Naive thymus-derived CD8-positive, alpha-beta T cell (primary cell): ENCODE measurements at places on chromosomes 6 and 20.

DNA sequence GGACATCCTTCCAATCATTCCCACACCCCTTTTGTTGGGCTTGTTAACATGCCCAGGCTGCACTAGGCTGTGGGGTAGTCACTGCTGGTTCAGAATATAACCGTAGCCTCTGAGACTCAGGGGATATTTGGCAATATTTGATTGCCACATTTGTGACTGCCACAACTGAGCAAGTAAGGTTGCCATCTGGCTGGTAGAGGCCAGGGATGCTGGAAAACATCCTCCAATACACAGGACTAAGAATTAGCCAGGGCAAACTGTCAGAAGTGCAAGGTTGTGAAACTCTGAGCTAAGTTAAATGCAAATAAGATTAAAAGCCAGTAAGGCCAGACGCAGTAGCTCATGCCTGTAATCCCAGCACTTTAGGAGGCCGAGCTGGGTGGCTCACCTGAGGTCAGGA is 112.0 kb downstream of the ZMYND8 start:
- no peak overlapping the region for H3K27ac ChIP-seq
- no peak for DNase-seq
- no peak overlapping the region for H3K4me3 ChIP-seq
- no peaks in the 10 kb centered on the region for H3K27me3 ChIP-seq
- H3K4me1 ChIP-seq = peaks cover 7% of the 10 kb centered on the region

GRCh38 chr20:40294175-40294574 is 394.9 kb downstream of the MAFB start:
- H3K27me3 ChIP-seq = peaks cover 13% of the 10 kb centered on the region
- no peaks in the 10 kb centered on the region for H3K36me3 ChIP-seq
- no peaks in the 10 kb centered on the region for H3K4me1 ChIP-seq
- no peak overlapping the region for H3K4me3 ChIP-seq

- no peak for DNase-seq
- H3K4me1 ChIP-seq = no peaks in the 10 kb centered on the region
- no peak overlapping the region for H3K4me3 ChIP-seq
- H3K36me3 ChIP-seq = no peaks in the 10 kb centered on the region
- no peaks in the 10 kb centered on the region for H3K27me3 ChIP-seq
- H3K27ac ChIP-seq = no peak overlapping the region
Observed at GRCh38 chr20:59322585-59323454, 22.4 kb downstream of the EDN3 start.

- H3K4me1 ChIP-seq = no peaks in the 10 kb centered on the region
- H3K36me3 ChIP-seq = no peaks in the 10 kb centered on the region
- peaks cover 35% of the 10 kb centered on the region for H3K27me3 ChIP-seq
Observed at GRCh38 chr20:45592574-45593189, 13.6 kb upstream of the WFDC8 start.

GRCh38 chr6:4516206-4516605 is 260.0 kb upstream of the CDYL start:
- no peaks in the 10 kb centered on the region for H3K4me1 ChIP-seq
- H3K27ac ChIP-seq = no peak overlapping the region
- no peak overlapping the region for H3K4me3 ChIP-seq
- no peak for DNase-seq
- no peaks in the 10 kb centered on the region for H3K36me3 ChIP-seq
